Dermis lymphatic vessel endothelial cell (primary cell): ENCODE measurements at places on chromosomes 5 and 9. TPM values are rescaled to one million over a fixed set of nuclear protein-coding genes. Genes with fewer than 3 reads are reported as not detected.

The ZNF300 gene
- total RNA-seq = 5.4 and 8.3 TPM in 2 replicates

The GRIA1 gene
- under 0.01 and 0.11 TPM in 2 replicates for total RNA-seq

The KLHL3 gene
- 29.2 and 48.6 TPM in 2 replicates for total RNA-seq

The APBA1 gene
- total RNA-seq = 5.1 and 8.2 TPM in 2 replicates

The CENPH gene
- total RNA-seq = 2.9 and 6.7 TPM in 2 replicates
